ENCODE measurements at places on chromosomes 13 and 19.

- no peak for DNase-seq
These were observed 962 bp upstream of the IRS2 start for GRCh38 chr13:109787135-109787954.

- DNase-seq, result no peak
These were observed 181.7 kb upstream of the RFC3 start for GRCh38 chr13:33636243-33636642.

DNA sequence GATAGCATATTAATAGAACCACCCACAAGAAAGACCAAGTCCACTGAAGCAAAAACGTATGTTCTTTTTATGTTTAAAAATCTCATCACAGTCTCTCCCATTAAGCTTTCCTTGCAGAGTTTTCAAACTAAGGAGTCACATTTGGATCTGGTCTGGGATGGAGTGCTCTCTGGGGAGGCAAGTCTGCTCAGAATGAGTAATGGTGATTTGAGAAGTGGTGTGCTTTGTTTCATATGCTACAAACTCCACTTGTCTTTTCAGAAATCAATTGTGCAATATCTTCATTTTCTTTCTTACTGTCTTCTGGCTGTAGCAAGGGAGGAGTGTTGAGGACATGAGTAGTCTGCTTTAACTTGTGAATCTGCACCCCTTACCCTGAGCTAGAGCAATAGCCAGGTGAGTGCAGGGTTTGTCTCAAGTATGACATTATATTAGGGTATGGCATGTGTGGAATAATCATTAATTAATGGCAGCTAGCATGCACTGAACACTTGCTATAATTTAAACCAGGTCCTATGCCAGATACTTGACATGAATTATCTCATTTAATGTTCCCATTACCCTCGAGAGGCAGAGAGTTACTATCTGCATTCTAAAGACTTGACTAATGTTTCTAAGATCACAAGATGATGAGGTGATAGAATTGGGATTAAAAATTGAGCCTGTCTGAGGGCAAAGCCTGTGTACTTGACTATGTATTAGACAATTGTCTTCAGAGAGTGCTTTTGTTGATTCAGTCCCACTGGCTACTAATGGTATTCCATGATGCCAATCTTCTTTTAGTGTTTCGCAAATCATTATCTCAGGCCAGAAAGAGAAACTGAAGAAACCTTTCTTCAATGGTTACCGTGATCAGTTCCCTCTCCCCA lies 171.8 kb downstream of the GPC6 start:
- no peak for DNase-seq

- DNase-seq, result no peak
These were observed 1353.3 kb downstream of the UQCRFS1 start for GRCh38 chr19:27859689-27860088.

DNA sequence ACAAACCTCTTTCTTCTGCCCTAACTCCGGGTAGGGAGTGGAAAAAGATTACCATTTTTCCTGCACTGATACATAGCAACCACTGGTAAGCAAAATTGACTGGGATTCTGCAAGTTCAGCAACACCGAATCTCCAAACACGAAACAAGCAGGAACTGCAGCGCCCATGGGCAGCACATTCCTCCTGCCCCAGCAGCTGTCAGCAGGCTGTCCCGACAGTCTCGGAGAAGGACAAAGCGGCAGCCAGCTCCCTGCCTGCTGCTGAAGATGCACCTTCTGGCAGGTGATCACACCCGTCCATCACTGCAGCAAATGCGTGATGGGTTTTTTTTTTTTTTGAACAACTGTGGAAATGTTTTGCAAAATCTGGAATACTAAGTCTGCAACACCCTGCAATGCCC lies 6.7 kb downstream of the TMTC4 start:
- no peak for DNase-seq

DNA sequence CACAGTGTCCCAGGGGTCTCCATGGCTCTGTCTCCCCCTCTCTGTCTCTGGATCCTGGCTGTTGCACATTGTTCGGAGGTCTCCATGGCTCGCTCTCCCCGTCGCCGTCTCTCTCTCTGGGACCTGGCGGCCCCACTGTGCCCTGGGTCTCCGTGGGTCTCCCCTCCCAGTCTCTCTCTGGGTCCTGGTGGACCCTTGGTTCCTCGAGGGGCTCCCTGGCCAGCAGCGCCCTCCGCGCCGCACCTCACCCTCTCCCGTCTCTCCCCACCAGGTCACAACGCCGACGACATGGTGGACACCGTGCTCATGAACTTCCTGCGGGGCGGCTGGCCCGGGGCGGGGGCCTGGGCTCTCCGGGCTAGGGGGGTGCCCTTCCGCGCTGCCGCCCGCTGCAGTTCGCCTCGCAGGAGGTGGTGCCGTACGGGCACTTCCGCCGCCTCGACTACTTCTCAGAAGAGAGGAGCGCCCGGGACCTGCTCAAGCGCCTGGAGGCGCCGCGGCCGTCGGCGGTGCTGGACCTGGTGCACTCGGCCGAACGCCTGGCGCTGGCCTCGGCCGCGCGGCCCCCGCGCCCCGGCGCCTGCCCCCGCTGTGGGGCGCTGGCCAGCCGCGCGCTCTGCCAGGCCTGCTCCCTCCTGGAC lies 29.1 kb downstream of the SIGLEC5 start:
- no peak for DNase-seq

GRCh38 chr19:13085666-13086065 lies 17.0 kb downstream of the LYL1 start:
- DNase-seq, result no peak

Measured in effector CD8-positive, alpha-beta T cell (primary cell).